ENCODE measurements at places on chromosomes 6 and 20.

DNA sequence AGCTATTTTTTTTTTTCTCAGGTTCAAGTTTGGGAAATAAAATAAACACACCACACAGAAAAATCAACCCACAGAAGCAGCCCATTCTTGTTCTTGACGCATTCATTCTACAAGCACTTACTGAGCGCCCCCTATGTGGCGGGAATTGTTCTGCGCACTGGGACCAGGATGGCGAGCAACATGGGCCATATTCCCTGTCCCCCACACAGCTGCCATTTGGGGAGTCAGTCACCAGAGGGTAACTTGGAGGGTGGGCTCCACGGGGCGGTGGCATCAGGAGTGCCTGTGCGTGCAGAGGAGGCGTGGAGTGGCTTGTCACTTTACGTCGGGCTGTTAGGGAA is 185.0 kb upstream of the PDE10A start:
- no peak for DNase-seq

- DNase-seq: no peak
Observed at GRCh38 chr6:4660377-4661321, 115.6 kb upstream of the CDYL start.

- peak; percentile 41 for DNase-seq
Observed at GRCh38 chr6:33590531-33591198, 10.6 kb upstream of the BAK1 start.

DNA sequence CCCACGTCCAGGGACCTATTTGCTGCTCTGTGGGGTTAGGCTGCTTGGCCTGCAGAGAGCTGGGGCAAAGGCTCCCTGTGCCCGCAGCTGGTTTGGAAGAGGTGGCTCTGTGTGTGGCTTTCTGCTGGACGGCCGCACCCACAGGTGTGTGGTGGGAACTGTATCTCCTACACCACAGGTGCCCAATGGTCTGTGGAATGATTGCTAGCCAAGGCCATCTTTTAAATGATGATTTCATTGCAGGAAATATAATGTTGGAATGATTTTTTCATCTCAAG is 178.4 kb downstream of the DLL1 start:
- no peak for DNase-seq

- DNase-seq: no peak
Observed at GRCh38 chr6:139829576-139829975, 455.1 kb upstream of the CITED2 start.

- no peak for DNase-seq
Observed at GRCh38 chr6:34598712-34599111, 42.6 kb upstream of the SPDEF start.

DNA sequence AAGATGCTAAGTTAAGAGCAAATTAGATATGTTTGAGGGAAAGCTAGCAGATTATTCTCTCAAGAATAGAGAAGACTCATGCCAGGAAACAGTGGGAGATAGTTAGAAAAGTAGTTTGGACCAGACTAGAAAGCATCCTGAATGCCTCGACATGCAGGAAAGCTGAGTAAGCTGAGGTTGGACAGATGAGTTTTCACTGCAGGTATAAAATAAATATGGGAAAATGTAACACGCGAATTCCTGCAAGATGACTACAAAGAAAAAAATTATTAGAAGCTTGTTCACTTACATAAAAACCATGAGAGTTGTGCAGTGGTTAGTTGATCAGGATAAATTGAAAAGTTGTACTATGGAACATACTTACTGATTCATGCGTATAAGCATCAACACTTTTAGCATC is 484.2 kb upstream of the MANEA start:
- no peak for DNase-seq

DNA sequence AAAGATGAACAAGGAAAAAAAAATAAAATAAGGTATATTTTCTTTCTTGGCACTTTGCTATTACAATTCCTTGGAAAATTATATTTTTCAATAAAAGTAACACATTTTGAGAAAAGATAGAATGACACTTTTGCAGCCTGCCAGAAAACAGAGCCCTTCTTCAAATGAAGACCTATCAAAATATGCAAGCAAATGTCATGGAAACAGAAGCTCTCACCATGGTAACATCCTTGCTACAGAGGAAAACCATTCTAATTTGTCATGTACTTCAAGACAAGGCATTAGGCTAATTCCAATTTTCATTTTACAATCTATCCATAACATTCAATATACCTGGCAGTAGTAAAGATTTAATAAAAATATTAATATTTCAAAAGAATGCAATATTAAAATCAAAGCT is 177.9 kb downstream of the RNGTT start:
- no peak for DNase-seq

DNA sequence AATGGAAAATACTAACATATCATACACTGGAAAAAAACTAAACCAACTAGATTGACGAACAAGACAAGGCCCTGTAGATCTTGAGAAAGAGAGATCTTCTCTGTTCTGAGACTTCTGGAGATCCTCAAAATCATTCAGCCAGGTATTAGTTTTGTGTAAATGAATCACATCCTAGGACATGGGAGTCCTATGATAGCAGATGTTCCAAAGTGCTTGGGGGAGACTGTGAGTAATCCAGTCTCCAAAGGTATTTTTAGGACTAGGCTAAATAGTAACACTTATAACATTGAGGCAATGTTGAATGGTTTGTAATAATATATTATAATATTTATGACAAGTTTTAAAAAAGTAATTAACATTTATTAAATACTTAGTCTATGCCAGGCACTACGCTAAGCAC is 275.0 kb downstream of the BTBD9 start:
- DNase-seq: no peak

GRCh38 chr20:62190639-62191411 is 8.0 kb downstream of the MTG2 start:
- no peak for DNase-seq

DNA sequence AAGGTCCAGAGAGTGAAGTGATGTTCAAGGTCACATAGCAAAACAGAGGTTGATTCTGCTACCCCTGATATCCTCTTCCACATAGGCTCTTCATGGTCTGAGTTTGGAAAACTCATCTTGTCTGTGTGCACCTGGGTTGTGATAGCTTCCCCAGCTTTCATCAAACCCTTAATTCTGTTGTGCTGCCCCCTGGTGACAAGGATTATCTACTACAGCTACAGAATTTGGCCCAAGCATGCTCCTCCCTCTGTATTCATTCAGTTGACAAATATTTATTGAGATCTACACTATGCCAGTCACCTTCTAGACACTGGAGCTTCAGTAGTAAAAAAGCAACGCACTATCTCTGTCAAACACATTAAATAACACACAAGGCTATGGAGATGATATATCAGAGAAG is 50.4 kb downstream of the SMPDL3A start:
- DNase-seq: peak; percentile 42

DNA sequence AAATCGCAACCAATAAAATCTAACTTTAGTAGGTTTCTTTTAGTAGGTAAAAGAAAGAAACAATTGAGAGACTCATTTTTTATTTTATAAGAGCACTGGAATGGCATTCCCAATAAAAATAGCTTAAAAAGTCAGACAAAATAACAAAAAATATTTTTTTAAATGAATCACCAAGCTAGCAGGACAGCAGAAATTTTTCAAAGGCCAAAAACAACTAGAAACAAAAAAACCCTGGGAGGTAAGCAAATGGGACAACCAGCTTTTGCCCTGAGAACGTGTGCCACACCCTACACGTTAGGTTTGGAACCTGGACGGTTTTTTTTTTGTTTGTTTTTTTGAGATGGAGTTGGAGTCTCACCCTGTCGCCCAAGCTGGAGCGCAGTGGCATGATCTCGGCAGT is 19.6 kb downstream of the GPLD1 start:
- DNase-seq: no peak

DNA sequence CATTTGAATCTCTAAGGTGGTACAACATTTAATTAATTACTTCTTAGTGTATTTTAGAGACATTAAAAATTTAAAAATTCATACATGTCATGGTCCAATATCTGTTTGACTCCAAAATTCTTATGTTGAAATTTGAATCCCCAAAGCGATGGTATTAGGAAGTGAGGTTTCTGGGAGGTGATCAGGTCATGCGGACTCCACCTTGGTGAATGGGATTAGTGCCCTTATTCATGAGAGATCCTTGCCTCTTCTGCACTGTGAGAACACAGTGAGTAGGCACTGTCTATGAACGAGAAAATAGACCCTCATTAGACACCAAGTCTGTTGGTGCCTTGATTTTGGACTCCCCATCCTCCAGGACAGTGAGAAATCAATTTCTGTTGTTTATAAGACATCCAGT is 254.7 kb downstream of the PTPRK start:
- no peak for DNase-seq
